AG04450 (cell line): ENCODE measurements at places on chromosomes 6 and 20.

GRCh38 chr20:50247196-50248094 lies 56.8 kb downstream of the CEBPB start:
- no peak for DNase-seq

- no peak for DNase-seq
Measured at GRCh38 chr20:34815636-34816035, 9.8 kb downstream of the NCOA6 start.

GRCh38 chr6:110216140-110216539 lies 35.9 kb downstream of the CDC40 start:
- no peak for DNase-seq

GRCh38 chr6:152364866-152365265 lies 272.3 kb downstream of the SYNE1 start:
- no peak for DNase-seq

GRCh38 chr6:142289687-142290086 lies 12.1 kb upstream of the ADGRG6 start:
- no peak for DNase-seq

DNA sequence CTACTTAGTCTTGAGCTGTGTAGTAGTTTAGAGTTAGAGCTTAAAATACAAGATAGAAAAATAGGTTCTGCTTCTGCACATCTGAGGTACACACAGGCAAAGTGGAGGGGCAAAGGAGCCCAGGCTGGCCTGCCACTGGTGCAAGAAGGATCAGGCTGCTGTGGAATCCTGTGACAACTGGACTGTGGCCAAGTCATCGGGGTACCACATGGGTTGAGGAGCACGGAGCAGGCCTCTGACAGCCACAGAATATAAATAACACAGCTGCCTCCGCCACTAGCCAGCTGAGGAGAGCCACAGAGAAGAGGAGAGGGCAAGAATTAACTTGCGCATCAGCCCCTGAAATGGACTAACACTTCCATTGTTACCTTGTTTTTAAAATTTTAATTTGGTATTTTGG lies 206.0 kb upstream of the MARCKS start:
- DNase-seq, result no peak

DNA sequence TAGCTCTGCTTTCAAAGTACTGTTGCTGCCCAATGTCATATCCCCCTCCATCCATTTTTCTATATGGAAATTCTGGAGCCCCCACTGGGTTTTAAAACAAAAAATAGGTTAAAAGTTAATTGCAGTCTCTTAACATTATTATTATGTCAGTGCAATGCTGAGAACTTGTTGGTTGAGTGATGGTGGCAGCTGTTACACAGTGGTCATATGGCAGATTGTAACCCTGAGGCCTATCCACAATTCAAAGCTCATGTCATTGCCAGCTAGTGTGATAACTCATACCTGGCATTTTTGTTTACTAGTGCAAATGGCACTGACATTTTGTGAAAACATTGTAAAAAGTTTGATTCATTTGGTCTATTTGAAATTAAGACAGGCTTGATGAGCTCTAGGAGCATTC lies 305.7 kb upstream of the FLRT3 start:
- DNase-seq, result no peak

- no peak for DNase-seq
Measured at GRCh38 chr6:3319610-3320200, 61.0 kb downstream of the PSMG4 start.

DNA sequence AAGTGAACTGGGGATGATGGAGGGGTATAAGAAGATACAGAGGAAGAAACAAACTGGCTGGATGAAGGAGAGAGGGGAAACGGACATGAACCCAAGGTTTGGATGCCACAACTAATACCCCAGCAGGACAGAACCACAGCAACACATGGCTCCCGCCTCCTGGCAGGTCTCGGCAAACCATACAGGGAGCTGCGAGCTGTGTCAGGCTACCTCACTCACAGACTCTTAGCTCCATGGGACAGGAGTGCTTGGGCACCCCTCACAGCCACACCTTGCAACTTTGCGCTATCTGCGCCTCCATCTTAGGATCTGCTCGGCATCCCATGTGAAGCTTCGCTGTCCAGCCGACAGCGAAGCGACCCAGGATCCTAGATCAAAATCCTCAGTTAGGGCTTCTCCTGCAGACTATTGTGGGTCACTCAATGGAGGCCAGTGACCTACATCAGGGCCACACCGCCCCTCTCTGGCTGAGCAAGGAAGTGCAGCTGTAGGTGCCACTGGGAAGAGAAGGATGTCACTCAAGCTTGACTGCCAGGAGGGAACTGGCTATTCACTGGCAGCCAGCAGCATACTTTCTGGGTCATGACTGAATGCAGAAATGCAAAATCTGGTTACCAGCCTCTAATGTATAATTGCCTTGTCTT lies 174.4 kb upstream of the RIN2 start:
- no peak for DNase-seq

- DNase-seq, result no peak
Measured at GRCh38 chr6:154500769-154501577, 9.5 kb downstream of the CNKSR3 start.

GRCh38 chr6:92888316-92888715 lies 531.0 kb downstream of the EPHA7 start:
- no peak for DNase-seq

- DNase-seq, result no peak
Measured at GRCh38 chr20:22288957-22289356, 295.4 kb downstream of the FOXA2 start.

DNA sequence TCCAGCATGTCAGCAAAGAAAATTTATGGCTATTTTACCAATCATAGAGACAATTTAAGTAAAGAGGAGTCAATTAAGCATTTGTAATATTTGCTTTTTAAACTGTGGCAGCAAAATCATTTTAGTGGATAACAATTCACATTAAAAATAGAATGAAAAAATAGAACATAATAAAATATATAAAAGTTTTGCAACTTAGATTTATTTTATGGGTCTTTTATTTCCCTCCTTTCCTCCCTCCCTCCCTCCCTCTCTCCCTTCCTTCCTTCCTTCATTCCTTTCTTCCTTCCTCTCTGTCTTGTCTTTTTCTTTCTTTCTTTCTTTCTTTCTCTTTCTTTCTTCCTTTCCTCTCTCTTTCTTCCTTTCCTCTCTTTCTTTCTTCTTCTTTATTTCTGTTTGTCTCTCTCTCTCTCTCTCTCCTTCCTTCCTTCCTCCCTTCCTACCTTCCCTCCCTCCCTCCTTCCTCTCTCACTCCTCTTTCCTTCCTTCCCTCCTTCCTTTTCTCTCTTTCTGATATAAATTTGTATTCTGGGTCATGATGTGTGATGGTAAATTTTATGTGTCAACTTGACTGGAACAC lies 610.9 kb upstream of the CITED2 start:
- no peak for DNase-seq

DNA sequence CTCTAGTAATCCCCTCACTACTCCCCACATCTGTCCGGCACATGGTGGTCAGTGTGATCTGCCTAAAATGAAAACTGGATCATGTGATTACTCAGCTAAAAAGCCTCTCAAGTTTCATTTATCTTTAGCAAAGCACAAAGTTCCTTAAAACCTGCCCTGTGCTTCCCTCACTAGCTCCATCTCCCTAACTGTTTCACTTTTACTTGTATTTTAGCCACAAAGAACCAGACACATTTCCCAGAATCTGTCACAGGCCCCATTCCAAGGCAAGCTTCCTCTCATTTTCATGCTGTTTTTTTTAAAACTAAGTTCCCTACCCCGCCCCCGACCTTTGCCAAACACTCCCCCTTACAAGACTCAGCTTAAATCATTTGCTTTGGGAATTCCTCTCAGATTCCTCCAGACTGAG lies 8.9 kb upstream of the IGF2R start:
- DNase-seq, result no peak

- DNase-seq, result no peak
Measured at GRCh38 chr6:5078121-5078669, 6.9 kb upstream of the PPP1R3G start.

GRCh38 chr20:60263725-60264709 lies 305.8 kb downstream of the CDH26 start:
- no peak for DNase-seq

DNA sequence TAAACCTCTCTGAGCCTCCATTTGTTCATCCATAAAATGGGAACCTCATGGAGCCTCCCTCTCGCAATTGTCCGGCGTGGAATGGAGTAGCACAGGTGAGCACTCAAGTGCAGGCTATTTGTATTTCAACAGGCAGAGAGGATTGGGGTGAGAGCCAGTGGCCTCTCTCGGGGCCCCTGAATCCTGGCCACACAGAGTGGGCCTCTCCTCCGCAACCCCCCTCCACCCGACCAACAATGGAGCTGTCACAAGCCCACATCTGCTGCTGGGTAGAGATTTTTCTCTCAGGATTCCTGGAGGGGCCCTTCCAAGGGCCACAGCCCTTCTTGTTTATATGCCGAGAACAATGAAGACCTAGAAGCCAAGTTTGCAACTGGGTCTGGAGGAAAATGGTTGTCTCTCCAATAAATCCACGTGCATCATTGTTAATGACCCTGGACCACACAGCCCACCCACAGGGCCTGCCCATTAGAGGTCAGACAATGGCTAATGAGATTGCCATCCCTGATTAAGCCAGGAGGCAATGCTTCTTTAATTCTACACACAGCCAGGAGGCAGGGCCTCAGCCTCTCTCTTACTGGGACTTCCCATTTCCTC lies 233.0 kb downstream of the ANKRD60 start:
- no peak for DNase-seq

DNA sequence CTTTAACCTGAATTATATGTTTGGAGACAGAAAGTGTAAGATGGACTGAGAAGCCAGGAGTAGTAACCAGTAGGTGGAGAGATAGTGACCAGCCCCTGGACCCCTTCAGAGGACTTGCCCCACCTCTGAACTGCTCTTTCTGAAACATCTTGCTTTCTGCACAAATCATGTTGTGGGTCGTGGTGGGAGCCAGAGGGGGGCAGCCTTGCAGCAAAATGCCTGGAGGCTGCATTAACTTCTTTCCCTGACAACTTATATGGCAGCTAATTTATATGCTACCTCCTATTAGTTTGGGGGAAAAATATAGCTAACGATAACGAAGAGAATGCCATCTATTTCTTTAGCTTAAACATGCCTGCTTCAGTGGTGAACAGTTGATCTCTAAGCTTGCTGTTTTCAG lies 859.8 kb downstream of the MAFB start:
- no peak for DNase-seq
